Central memory CD8-positive, alpha-beta T cell (primary cell): ENCODE measurements at places on chromosomes 6 and 20.

GRCh38 chr6:37608587-37608986, 89.1 kb downstream of the MDGA1 start:
- no peak overlapping the region for H3K4me3 ChIP-seq
- H3K4me1 ChIP-seq: no peaks in the 10 kb centered on the region
- DNase-seq: no peak
- H3K27me3 ChIP-seq: peaks cover 28% of the 10 kb centered on the region
- no peaks in the 10 kb centered on the region for H3K36me3 ChIP-seq

- DNase-seq: no peak
- no peak overlapping the region for H3K27ac ChIP-seq
- H3K36me3 ChIP-seq: peaks cover 4% of the 10 kb centered on the region
- H3K4me1 ChIP-seq: no peaks in the 10 kb centered on the region
- no peak overlapping the region for H3K4me3 ChIP-seq
These were observed 41.6 kb downstream of the FOXC1 start for GRCh38 chr6:1651362-1651761.

DNA sequence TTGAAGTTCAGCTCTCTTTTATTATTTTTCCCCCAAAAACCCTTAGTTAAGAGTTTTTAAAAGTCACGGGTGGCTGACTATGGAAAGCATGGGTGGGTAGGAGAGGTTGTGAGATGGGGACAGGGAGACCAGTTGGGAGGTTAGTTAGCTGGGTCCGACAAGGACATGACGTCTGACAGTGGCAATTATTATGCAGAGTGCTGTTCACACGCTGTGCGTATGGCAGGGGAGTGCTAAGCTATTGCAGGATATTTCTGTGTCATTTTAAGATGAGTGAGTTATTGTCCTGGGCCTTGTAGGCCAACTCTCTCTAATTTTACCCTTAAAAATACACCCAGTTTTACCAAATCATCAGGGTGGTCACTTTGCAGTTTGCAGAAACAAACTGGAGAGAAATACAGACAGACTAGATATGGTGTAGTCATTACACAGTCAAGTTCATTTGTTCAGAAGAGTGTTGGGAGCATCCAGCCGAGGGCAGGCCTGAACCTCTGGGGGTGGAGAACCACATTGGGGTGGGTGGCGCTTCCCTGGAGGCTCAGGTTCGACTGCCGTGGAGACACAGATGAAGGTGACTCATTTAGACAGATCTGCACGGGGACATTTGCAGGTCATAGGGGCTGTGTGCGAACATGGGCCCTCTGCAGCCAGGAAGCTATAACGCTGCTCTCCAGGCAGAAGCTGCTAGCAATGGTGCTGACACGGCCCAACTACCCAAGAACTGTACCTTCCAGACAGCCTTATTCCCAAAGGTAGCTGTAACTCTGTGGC, 307.6 kb downstream of the QKI start:
- no peak overlapping the region for H3K4me3 ChIP-seq
- H3K4me1 ChIP-seq: no peaks in the 10 kb centered on the region
- no peaks in the 10 kb centered on the region for H3K27me3 ChIP-seq
- DNase-seq: no peak

DNA sequence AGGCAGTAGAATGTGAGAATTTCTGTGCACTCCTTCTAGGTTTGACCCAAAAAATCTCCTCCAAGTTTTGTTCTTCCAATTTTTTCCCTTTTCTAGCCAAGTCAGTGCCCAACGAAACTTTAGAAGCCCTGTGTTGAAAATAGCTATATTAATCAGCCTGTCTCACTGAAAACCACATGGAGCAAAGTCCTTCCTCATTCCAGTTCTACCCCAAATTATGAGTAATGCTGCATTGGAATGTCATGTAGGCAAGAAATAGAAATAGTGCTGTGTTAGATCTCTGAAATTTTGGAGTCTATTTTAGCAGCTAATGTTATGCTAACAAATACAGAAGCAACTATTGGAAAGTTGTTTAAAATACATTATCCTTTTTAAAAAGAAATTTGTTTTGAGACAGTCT, 725.5 kb downstream of the TBC1D32 start:
- no peaks in the 10 kb centered on the region for H3K36me3 ChIP-seq
- no peak overlapping the region for H3K4me3 ChIP-seq
- DNase-seq: no peak
- no peak overlapping the region for H3K27ac ChIP-seq
- H3K4me1 ChIP-seq: no peaks in the 10 kb centered on the region
- H3K27me3 ChIP-seq: no peaks in the 10 kb centered on the region

DNA sequence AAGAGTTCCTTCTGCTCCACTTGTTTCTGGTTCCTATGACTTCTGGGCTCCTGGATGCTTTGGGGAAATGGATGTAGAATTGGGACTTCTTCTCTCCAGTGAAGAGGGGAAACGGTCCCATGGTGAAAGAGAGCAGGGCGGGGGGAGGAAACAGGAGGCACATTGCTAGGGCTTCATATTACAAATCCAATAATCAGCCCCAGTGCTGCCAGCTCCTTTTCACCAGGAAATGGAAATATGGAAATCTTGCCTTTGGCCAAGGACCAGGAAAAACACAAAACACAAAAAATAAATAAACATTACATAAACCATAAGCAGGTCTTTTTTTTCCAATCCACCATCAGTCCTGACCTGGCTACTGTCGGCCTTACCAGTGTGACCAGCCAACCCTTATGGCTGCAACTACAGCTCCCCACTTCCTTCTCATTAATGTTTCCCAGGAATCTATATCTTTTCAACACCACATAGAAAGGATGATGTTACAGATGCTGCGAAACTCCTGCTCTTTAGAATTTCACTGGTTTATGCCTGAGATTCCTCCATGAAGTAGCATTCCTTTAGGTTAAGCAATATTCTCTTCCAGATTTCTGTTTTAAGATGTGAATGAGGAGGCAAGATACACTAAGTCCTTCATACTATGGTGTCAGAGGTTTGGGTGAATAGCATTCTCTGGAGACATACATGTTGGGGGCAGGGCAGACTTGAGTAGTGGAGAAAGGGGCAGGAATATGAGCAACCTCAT, 2.0 kb downstream of the PI3 start:
- DNase-seq: no peak
- H3K27me3 ChIP-seq: peaks cover 34% of the 10 kb centered on the region
- H3K4me1 ChIP-seq: no peaks in the 10 kb centered on the region
- no peaks in the 10 kb centered on the region for H3K36me3 ChIP-seq

DNA sequence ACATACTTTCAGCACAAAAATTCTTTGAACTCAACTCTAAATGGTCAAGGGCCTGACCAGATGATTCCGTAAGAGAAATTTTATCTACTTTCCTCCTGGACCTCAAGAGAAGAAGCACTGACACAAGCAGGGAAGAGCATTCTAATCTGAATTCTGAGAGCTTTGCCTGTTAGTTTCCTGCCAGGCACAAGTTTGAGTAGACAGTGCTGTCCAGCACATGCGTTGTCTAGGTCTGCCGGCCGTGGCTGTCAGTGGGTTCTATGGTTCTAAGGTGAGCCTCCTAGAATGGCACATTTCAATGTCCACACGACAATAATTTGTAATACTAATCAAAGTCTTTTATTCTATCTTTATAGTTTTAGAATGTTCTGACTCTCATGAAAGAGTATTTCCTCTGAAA, 91.9 kb downstream of the RFPL4B start:
- H3K27me3 ChIP-seq: no peaks in the 10 kb centered on the region
- H3K27ac ChIP-seq: no peak overlapping the region
- no peaks in the 10 kb centered on the region for H3K36me3 ChIP-seq

DNA sequence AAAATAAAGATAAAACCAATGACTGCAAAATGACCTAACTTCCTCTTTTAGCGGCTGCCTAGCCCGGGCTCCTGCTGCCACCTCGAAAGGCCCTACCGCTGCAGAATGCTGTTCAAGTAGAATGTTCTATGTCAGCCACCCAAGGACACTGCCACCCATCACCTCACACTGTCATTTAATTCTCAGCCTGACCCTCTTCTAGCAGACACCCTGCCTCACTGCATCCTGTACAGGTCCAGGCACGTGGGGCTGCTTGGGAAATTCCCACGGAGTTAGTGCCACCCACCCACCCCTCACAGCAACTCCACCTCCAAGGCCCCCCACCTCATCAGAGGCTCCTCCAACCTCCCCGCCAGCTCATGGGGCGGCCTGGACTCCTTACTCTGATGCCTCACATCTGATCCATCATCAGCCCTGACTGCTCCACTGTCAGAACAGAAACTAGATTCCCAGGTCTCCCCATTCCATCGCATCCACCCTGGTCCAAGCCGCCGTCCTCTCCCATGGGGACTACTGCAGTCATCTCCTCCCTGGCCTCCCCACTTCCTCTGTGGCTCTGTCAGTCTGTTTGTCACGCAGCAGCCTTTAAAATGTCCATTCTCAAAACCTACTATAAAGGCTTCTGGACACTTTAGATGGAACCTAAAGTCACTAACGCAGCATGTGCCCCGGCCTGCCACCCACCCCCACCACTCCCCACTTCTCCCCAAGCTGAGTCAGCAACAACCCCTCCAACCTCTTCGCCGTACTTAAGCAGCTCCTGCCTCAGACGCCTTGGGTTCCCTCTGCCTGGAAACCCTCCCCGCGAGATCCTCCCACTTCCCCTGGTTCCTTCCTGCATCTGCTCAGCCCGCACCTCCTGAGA, 17.0 kb downstream of the NFATC2 start:
- peak overlapping the region; percentile 92 for H3K27ac ChIP-seq
- peak overlapping the region; percentile 73 for H3K4me3 ChIP-seq
- H3K36me3 ChIP-seq: peaks cover 67% of the 10 kb centered on the region
- no peaks in the 10 kb centered on the region for H3K27me3 ChIP-seq
- peak; percentile 50 for DNase-seq
- H3K4me1 ChIP-seq: peaks cover 82% of the 10 kb centered on the region

- no peaks in the 10 kb centered on the region for H3K36me3 ChIP-seq
- no peak for DNase-seq
These were observed 69.3 kb downstream of the EYA2 start for GRCh38 chr20:46963758-46964617.

DNA sequence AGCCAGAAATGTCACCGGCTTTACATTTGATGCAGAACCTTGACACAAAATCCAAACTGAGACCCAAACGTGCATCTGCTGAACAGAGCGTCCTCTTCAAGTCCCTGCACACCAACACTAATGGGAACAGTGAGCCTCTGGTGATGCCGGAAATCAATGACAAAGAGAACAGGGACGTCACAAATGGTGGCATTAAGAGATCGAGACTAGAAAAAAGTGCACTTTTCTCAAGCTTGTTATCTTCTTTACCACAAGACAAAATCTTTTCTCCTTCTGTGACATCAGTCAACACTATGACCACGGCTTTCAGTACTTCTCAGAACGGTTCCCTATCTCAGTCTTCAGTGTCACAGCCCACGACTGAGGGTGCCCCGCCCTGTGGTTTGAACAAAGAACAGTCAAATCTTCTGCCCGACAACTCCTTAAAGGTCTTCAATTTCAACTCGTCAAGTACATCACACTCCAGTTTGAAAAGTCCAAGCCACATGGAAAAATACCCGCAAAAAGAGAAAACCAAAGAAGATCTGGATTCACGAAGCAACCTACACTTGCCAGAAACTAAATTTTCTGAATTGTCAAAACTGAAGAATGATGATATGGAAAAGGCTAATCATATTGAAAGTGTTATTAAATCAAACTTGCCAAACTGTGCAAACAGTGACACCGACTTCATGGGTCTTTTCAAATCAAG, 108.4 kb downstream of the RTN4IP1 start:
- DNase-seq: peak; percentile 83
- peak overlapping the region; percentile 95 for H3K4me3 ChIP-seq
- H3K4me1 ChIP-seq: peaks cover 63% of the 10 kb centered on the region
- no peaks in the 10 kb centered on the region for H3K27me3 ChIP-seq

GRCh38 chr20:4112481-4113421, 97.4 kb upstream of the RNF24 start:
- H3K27me3 ChIP-seq: peaks cover 42% of the 10 kb centered on the region
- no peak overlapping the region for H3K4me3 ChIP-seq

- DNase-seq: no peak
- H3K4me3 ChIP-seq: no peak overlapping the region
- H3K36me3 ChIP-seq: no peaks in the 10 kb centered on the region
- no peaks in the 10 kb centered on the region for H3K4me1 ChIP-seq
- no peaks in the 10 kb centered on the region for H3K27me3 ChIP-seq
These were observed 314.8 kb upstream of the QKI start for GRCh38 chr6:163099621-163100171.

- H3K27ac ChIP-seq: no peak overlapping the region
- H3K4me3 ChIP-seq: no peak overlapping the region
- no peaks in the 10 kb centered on the region for H3K27me3 ChIP-seq
- DNase-seq: no peak
- H3K36me3 ChIP-seq: peaks cover 62% of the 10 kb centered on the region
- no peaks in the 10 kb centered on the region for H3K4me1 ChIP-seq
These were observed 37.2 kb downstream of the SCAND1 start for GRCh38 chr20:35917077-35917476.

GRCh38 chr6:72035966-72036365, 149.6 kb downstream of the RIMS1 start:
- no peak overlapping the region for H3K27ac ChIP-seq
- H3K27me3 ChIP-seq: no peaks in the 10 kb centered on the region
- DNase-seq: no peak

DNA sequence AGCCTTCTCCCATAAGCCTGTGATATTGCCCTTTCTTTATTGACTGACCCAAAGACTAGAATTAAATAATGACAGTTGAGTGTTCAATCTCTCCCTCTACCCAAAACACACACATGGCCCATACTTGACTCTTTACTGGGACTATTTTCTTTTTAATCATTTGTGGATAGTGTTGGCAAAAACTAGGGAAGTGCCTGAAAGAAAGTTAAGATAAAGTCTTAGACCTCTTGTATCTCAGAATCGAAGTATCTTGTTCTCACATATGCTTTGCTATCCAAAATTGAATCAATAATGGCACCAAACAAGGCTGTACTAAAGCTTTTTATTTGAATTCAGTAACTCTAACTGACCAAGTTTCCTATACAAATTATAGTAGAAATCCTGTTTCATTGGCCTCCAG, 19.0 kb downstream of the TMEM244 start:
- peaks cover 3% of the 10 kb centered on the region for H3K36me3 ChIP-seq
- no peak overlapping the region for H3K27ac ChIP-seq
- H3K27me3 ChIP-seq: peaks cover 29% of the 10 kb centered on the region

DNA sequence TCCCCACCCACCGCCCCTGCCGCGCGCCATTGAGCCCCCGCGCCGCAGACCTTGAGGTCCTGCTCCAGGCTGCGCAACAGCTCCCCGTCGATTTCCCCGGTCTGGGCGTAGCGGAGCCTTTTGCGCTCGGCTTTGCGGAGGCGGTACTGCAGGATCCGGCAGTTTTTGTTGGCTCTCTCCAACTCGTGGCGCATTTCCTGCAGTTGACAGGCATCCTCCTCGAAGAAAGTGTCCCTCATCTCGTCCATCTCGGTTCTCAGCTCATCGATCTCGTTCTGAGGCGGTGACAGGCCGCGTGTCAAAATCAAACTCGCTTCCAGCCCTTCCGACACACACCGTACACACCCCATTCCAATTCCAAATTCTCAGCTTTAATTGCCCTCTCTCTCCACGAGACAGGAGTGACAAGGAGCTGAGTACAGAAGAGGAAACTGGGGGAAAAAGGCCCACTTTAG, 4.3 kb downstream of the MTCL3 start:
- peaks cover 16% of the 10 kb centered on the region for H3K27me3 ChIP-seq
- H3K4me3 ChIP-seq: peak overlapping the region; percentile 85
- DNase-seq: no peak
- peak overlapping the region; percentile 2 for H3K27ac ChIP-seq
- peaks cover 3% of the 10 kb centered on the region for H3K36me3 ChIP-seq
- peaks cover 29% of the 10 kb centered on the region for H3K4me1 ChIP-seq
